ENCODE measurements at places on chromosomes 12 and 14.

DNA sequence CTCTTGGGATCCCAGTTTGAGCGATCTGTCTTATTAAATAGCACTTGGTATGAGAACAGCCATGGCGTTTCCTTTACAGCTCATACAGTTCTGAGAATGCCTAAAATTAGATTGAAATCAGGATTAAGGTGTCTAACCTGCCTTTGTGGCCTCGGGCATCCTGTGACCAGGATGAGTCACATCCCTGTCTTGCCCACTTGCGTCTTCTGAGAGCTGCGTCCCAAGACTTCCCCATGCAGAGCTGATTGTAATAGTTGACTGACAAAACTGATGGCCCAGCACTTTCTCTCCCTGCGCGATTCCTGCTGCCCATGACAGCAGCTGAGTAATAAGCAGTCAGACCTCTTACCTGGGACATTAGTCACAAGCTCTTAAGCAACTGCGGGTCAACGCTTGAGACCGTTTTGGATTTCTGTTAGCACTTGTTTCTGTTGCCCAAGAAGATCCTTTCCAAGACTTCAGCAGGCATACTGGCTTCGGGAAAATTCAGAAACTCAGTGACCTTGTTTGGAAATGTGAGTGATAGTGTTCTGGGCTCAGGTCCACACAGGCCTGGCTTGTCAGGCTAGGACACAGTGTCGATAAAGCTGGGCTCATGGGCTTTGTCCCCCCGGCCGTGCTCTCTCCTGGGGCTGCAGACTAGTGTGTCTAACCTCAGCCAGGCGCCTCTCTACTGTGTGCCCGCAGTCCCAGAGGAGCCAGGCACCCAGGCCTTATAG lies 169.9 kb upstream of the HIF1A start:
- no peak for DNase-seq

GRCh38 chr14:104499784-104500760 lies 79.5 kb upstream of the C14orf180 start:
- no peak for DNase-seq

- no peak for DNase-seq
Measured at GRCh38 chr12:63844391-63845341, at the start of gene SRGAP1. Gene SRGAP1 (plus strand): TSS chr12:63844700. CDS start chr12:63844817, 117 bp downstream.

DNA sequence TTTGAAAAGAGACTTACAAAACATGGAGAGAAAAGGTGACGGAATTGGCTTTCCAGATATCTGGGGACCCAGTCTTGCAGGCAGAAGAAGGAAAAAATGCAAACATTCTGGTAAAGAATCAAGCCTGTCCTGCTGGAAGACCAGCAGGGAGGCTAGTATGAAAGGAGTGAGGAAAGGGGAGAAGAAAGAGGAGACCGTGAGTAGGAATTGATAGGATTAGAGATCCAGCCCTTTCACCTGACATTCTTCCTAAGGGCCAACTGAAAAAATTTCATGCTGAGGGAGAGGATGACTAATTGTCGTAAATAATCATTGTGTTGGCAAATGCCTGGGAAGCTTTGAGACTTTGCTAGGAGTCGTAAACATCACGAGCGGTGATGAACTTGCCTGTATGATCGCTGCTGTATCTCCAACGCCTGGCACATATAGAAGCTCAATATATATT lies 12.1 kb downstream of the BHLHE41 start:
- no peak for DNase-seq

GRCh38 chr14:21238823-21239518 lies 30.3 kb downstream of the HNRNPC start:
- DNase-seq: no peak

GRCh38 chr12:51390457-51390856 lies 749 bp downstream of the GALNT6 start:
- DNase-seq: no peak

DNA sequence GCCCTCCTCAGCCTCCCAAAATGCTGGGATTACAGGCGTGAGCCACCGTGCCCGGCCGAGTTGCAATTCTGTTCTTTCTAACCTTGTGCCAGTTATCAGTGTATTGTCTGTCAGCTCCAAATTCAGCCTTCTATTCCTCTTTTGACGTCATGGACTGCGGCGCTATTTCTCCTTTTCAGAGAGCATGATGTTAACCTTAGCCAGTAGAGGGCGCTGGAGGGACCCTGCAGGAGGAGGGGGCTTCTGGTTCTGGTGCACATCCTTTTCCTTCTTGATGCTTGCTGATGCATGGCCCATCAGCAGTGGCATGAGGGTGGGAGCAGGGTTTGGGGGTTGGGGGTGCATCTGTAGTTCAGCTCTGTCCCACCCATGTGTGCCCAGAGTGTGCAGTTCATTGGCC lies 179.3 kb upstream of the RMST start:
- no peak for DNase-seq

DNA sequence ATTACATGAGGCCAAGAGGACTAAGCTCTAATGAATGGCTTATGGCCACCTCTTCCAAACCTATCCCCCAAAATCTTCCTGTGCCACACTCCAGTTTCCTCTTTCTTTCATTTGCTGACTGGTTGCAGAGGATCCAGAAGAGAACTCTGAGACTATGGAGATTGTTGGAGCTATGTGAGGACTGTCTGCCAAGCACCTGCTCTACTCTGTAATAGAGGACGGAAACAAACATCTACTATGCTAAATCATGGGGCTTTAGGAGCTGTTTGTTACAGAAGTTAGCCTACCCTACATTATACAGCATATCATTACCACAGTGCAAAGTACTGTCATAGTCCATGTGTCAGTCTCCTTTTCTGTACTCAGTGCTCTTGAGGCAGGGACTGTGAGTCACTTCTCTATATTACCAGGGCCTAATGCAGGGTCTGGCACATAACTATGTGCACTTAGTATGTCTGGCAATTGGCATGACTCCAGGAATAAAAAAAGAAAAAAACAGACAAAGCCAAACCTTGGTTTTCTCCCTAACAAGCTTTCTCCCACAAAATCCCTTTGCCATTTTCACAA lies 95.1 kb downstream of the RPAP3 start:
- DNase-seq: no peak

- no peak for DNase-seq
Measured at GRCh38 chr14:54465654-54466053, 23.1 kb downstream of the GMFB start.

GRCh38 chr12:118038137-118038536 lies 21.6 kb downstream of the RFC5 start:
- DNase-seq: no peak

DNA sequence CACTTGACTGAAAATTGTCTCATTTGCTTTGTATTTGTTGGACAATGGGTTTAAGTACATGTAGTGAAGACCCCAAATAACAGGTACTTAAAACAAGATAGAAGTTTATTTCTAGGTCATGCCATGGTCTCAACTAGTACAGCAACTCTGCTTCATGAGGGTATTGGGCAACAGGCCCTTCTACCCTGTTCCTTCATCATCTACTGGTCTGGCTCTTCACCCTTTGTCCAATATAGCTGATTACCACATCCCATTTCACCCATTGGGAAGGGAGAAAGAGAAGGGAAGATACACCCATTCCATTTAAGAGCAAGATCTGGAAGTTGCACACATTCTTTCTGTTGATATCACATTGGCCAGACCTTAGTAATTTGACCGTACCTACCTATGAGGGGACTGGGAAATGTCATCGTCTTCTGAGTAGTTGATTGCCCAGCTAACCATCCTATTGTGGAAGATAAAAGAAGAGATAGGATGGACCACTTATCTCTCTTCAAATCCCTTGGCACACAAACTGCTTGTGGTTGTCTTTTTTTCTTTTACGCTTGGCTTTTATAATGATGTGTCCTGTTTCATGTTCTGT lies 104.6 kb downstream of the DIP2B start:
- no peak for DNase-seq

DNA sequence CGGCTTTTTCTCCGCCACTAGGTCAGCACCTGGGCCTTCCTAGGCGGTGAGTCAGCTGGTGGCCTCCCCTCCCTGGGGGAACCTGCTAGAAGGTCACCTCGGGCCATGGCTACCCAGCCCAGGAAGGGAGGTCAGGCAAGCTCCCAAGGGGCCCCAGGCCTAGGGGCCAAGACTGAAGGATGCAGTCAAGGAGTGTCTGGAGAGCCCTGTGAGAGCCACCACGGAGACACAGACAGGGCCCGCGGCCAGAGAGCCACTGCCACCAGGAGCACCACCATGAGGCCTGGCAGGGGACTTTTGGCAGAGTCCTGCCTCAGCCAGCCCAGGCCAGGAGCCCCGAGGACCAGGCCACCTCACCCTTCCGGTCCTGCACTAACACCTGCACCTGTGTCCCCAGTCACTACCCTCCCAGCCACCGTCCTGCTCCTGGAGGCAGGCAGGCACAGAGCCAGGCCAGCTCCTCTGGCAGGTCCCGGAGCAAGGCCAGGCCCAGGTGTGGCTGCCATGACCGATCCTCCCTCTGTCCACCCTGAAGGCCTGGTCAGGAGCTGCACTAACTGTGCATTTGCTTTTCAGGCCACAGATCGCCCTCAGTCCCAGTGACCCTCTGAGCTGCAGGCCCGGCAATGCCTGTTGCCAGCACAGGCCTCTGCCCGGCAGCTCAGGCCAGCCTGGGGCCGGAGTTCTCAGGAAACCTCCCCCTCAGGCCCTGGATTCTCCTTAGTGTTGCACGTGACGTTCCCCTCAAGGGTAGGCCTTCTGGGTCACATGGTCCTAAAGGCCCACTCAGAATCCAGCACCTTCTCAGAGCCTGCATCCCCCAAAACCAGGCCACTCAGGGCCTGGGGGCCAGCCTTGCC lies 6.9 kb downstream of the PHETA1 start:
- DNase-seq: no peak

GRCh38 chr12:14605401-14605989 lies 37.8 kb upstream of the PLBD1 start:
- no peak for DNase-seq

DNA sequence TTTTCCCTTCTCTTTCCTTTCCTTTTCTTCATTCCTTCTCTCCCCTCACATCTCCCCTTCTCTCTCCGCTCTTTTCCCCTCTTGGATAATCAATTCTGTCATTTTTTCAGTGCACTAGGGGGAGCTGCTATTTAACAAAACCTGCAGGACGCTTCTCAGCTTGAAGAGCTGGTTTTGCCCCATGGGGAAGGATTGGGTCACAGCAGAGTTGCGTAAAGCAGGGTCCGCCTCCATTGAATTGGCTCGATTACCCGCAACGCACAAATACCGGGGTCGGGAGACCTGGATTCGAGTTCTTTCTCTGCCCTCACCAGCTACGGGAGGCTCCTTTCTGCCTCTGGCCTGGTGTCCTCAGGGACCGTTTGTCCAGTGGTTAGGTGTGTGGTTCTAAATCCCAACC lies 42.1 kb upstream of the CHGA start:
- DNase-seq: no peak

DNA sequence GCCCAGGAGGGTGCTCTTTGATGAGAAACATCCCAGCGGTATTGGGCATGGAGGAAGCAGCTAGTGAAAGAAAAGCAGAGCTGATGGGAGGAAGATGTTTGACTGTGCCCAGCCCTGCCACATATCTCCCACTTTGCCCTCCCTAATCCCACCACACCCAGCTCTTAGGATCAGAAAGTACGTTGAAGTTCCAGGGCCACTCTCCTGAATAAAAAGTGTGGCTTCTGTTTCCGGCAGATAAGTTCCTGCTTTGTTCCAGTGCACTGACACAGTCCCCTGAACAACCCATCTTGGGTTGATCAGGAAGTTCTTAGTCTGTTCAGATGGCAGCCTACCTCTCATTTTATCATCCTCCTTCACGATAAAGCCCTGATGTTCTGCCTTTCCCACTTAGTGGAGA lies 16.5 kb downstream of the TPCN1 start:
- no peak for DNase-seq

DNA sequence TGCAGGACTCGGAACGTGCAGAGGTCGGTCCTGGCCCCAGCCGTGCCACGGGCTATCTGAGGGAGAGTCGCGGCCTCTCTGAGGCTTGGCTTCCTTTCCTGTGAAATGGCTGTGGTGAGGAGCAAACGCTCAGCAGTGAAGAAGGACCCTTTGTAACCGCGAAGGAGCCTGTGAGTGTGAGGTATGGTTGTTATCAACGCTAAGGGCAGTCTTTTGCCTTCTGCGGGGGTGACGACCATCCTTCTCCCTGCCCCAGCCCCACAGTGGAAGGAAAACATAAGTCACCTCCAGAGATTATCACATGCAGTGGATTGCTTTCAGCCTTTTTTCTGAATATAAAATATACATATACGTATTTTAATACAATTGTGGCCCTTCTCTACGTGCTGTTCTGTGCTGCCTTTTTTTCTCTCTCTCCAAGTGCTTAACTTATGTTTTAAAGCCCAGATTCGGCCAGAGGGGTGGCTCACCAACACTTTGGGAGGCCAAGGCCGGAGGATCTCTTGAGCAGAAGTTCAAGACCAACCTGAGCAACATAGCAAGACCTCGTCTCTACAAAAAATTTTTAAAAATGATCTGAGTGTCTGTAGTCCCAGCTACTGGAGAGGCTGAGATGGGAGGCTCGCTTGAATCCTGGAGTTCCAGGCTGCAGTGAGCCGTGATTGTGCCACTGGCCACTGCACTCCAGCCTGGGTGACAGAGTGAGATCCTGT lies 17.4 kb downstream of the TAMALIN start:
- DNase-seq: no peak

DNA sequence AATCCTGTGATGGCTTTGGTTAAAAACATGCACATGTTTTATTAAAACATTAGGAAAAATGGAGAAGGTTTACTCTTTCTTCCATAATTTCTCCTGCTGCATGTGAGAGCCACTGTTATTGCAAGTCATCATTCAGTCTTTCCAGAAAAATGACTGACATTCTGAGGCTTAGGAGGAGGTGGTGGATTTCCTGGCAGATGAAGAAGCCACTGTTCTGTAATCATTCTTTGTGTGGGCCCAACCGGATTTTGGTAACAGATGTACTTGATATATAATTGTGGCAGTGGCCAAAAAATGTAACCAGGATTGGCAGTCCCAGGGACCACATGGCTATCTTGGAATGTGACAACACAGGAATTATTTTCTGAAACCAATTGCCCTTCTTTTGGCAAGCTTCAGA lies 120.2 kb downstream of the DAAM1 start:
- no peak for DNase-seq

DNA sequence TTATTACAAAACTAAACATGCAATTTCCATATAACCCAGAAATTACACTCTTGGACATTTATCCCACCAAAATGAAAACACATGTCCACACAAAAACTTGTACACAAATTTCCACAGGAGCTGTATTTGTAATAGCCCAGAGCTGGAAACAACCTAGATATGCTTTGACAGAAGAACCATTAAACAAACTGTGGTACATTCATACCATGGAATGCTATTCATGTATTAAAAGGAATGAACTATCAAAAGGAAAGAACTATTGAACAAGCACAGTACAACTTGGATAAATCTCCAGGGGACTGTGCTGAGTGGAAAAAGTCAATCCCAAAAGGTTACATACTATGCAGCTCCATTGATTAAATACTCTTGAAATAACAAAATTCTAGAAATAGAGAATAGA lies 35.8 kb upstream of the ERGIC2 start:
- no peak for DNase-seq

GRCh38 chr12:77001276-77001675 lies 64.1 kb downstream of the E2F7 start:
- no peak for DNase-seq

DNA sequence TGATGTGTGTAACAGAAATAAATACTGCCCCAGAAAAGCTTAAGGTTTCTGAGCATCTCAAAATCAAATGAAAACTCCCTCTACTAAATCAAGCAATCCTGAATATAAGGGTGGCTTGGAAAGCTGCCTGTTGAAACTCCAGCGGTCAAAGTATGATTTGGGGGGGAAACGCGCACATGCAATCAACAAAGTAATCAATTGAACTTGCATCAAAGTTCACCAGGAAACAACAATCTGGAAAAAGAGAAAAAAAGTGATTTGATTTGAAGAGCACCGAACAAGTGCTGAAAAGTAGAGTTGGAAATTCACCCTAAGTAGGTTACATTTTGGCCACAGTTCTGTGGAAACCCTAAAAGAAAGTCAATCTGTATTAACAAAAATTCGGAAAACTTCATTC lies 700 bp downstream of the CNIH1 start:
- DNase-seq: no peak
